ENCODE measurements at places on chromosomes 13 and 19.

DNA sequence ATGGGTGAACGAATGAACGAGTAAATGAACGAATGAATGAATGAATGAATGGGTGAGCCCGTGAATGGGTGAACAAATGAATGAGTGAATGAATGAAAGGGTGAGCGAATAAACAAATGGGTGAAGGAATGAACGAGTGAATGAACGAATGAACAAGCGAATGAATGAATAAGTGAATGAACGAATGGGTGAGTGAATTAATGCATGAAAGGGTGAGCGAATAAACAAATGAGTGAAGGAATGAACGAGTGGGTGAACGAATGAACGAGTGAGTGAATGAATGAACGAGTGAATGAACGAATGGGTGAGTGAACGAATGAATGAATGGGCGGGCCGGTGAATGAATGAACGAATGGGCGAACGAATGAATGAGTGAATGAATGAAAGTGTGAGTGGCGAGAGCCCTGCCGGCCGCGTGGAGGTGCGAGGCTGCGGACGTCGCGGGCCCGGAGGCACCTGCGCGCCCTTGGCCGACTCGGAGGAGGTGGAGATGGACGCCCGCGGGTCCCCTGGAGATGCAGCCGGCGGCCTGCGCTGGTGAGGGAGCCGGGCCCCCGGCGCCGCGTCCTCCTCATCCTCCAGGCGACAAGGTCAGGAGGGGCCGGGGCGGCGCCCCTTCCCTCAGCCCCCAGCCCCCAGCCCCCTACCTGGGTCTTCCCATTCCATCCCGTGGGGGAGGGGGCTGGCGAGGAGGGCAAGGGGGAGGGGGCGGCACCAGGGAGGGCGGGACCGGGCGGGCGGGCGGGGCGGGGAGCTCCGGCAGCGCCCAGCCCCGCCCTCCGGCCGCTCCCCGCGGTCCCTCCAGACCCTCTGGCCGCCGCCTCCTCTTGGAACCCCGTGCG is 15.4 kb downstream of the ANKRD24 start:
- no peak for DNase-seq

DNA sequence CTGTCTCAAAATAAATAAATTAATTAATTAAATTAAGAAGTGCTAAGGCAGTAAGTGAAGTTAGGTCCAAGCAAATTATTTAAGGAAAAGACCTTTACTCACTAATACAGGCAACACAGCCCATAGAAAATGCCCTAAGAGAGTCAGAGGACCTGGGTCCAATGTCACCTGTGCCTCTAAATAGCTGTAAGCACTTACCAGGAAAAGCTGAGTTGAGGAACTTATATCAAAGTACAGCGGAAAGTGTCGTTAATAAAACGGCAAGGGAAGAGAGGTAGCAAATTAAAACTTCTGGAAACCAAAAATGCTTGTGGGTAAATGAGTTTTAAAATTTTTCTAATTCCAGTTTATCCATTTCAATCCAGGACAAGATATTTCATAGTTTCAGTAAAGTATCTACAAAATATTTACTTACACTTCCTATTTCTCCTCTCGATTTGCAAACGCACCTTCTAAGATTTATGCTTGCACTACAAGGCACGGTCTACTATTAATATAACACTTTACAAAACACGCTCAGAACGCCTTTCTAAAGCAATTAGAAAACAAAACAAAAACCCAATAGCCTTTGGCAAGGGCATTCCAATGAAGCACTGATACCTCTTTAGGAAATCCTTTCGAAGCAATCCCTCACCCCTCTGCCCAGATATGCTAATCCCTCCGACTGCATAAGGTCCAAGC is 963 bp downstream of the VPS36 start:
- no peak for DNase-seq

- DNase-seq = no peak
Observed at GRCh38 chr13:78701383-78701782, 42.4 kb upstream of the OBI1 start.

- DNase-seq = no peak
Observed at GRCh38 chr13:113639616-113640262, 18.3 kb downstream of the ATP4B start.

- no peak for DNase-seq
Observed at GRCh38 chr13:114068656-114069318, 63.6 kb downstream of the RASA3 start.

GRCh38 chr13:27352698-27353097 is 71.7 kb upstream of the GTF3A start:
- no peak for DNase-seq

DNA sequence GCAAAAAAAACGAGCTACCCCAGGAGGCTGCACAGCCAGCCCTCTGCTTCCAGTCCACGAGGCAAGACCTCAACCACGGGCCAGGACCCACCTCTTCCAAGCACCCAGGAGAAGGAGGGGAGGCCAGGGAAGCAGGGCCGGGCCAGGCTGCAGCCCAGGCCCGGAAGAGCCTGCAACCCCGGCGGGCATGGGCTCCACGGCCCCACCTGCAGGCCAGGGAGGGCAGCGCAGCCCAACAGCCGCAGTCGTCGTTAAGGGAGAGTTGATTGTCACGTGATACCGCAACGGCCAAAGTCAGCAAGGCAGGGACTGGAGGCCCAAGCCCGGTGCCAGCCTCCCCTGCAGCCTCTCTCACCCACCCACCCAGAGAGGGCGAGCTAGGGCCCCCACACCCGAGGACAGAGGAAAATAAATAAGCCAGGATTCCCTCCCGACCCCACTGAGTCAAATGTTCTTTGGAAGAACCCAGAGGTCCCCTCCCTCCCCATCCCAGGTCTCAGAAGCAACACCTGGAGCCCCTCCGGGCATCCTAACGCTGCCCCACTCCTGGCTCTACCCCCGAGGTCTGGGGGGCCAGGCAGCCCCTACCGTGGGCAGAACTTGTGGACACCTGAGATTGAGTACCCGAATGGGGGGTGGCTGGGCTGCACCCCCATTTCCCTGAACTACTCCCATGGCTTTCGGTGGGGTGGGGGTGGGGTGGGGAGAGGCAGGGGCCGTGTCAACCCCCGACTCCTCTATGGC is 5.2 kb upstream of the REXO1 start:
- DNase-seq = peak; percentile 75

DNA sequence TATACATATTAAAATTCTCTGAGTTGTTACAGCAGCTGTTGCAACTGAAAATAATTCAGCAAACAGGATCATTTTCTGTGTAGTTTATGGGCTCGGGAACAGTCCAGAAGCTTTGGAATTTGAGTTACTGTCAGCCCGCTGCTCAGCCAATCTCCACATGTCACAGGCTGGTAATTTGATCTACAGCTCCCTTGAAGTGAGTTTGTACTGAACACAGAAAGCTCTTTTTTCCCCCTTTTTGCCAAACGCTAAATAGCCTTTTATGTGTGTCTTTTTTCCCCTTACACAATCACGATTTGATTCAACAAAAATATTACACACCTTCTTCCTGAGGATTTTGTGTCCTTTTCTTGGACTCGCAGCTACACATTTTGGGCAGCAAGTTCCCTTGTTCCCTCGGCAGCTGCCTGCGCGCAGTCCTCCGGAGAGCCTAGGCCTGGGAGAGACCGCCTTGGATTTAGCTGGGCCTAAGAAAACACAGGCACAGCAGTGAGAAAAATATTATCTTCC is 371.4 kb downstream of the KCNRG start:
- no peak for DNase-seq

DNA sequence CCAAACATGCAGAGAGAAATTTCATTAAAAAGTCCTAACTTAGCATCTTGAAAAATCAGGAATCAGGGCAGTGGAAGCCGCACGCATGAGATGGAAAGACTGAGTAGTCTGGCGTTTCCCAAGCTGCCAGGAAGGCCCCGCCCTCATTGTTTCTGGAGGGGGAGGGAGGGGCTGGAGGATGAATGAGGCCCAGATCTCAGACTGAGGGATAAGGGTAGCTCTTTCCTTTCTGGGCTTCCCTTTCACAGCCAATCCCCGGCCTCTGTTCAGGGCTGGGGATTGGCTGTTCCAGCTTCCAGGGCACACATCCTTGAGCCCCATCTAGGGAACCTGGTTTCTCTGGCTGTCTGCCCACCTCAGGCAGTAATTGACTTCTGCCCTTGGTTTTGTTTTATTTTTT is 7.3 kb downstream of the C19orf53 start:
- no peak for DNase-seq

DNA sequence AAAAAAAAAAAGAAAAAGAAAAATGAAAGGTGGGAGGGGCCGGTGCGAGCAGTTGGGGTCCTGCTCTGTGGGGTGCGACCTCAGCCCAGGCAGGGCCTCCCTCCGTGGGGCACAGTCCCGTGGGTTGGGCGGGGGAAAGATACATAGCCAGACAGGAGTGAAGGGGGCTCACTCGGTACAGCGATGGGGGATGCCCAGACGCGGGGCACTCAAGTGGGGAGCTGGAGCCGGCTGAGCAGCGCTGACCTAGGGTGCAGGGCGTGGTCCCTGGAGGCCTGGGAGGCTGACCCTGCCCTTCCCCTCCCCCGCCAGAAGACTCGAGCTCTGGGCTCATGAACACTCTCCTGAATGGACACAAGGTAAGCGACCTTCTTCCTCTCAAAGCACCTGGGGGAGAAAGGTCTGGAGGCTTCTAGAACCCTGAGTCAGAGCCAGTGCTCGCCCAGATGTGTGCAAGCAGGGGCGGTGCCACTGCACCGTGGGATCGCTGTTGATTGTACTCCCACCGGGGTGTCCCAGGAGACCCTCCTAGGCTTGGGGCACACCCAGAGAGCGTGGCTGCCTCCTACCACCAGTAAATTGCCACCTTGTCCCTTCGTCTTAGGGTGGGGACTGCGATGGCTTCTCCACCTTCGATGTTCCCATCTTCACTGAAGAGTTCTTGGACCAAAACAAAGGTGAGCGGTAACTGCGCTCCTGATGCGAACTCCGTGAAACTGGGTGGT is 3.4 kb downstream of the HMG20B start:
- no peak for DNase-seq

GRCh38 chr13:35107535-35107934 is 165.5 kb downstream of the NBEA start:
- DNase-seq = no peak

GRCh38 chr19:58558066-58558622 is at the start of gene UBE2M:
Gene UBE2M, minus strand, starts transcription at chr19:58558611. Its CDS starts 230 bp downstream, at chr19:58558381.
- DNase-seq = no peak

- DNase-seq = no peak
Observed at GRCh38 chr13:46556418-46556779, 3.4 kb downstream of the LRCH1 start.

- no peak for DNase-seq
Observed at GRCh38 chr13:49020328-49020727, 44.6 kb downstream of the FNDC3A start.
